ENCODE measurements at places on chromosomes 16 and 17.

- no peak for DNase-seq
Measured at GRCh38 chr16:66670691-66671388, 25.7 kb downstream of the CMTM4 start.

GRCh38 chr16:17359788-17360390 is 110.9 kb downstream of the XYLT1 start:
- DNase-seq, result peak; percentile 85

GRCh38 chr16:75262104-75262799 is 10.8 kb upstream of the BCAR1 start:
- no peak for DNase-seq

- no peak for DNase-seq
Measured at GRCh38 chr17:14331982-14332298, 31.1 kb downstream of the HS3ST3B1 start.

GRCh38 chr16:67397812-67398545 is 4.7 kb upstream of the TPPP3 start:
- no peak for DNase-seq

DNA sequence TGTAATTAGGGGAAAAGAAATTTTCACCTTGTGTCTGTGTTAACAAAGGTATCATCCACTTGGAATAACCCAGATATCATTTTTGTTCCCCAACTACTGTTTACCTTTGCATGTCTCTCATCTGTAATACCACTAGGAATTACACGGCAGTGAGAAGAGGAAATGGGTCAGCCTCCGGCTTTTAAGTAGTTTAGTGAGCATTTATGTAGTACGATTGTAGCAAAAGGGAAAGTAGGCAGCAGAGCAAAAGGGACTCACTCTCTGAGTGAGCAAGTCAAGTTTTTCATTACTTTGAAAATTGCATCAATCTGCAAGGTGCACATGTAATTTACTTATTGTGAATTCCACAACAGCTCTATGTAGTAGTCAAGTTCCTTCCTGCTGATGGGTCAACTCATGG is 11.2 kb downstream of the PHF12 start:
- no peak for DNase-seq

- DNase-seq, result peak; percentile 40
Measured at GRCh38 chr17:2101448-2102257, 46.8 kb downstream of the HIC1 start.

DNA sequence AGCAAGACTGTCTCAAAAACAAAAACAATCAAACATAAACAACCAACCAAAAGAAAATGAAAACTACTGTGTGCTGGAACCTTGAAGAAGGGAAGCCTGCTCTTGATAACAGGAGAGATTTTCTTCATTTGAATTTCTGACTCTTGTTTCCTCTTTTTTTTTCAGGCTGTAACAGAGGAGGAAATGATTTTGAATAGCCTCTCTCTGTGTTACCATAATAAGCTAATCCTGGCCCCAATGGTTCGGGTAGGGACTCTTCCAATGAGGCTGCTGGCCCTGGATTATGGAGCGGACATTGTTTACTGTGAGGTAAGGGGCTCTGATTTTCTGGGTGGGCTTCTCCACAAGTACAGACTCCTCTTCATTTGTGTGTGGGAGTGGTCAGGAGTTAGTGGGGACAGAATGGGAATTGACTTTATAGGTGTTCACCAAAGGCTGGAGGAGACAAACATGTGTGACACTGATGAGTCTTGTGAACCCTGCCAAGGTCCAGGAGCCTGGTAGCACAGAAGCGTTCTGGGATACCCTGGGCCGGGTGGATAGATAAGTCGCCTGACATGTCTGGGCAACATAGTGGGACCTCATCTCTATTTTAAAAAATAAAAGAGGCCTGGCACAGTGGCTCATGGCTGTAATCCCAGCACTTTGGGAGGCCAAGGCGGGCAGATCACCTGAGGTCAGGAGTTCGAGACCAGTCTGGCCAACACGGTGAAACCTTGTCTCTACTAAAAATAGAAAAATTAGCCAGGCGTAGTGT is 14.9 kb downstream of the DUS2 start:
- DNase-seq, result no peak

DNA sequence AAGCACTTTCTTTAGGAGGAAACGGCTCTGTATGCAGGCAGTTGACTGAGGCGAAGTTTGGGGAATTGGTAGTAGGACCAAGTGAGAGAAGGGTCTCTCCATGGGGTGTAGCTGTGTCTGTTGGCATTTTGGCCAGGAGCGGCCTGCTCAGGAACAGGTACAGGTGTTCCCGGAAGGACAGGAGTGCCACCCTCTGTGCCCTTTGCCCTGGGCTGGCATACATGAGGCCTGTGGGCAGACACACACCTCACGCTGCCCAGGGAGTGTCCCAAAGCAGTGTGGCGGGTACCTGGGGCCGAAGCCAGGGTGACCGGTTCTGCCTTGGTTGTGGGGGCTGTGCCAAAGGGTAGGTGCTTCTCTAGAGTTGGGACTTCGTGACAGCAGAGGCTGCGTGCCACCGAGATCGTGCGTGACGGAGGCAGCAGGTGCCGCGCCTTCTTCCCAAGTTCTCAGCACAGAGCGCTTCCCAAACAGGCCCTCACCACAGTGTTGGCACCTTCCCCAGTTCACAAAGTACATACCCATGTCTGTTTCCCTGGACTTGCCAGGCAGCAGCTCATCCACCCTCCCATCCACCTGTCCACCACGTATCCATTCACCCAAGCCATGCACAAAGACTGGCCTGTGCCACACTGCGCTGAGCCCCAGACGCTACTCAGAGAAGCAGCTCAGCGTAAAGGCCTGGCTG is 19.9 kb upstream of the TCF25 start:
- no peak for DNase-seq

DNA sequence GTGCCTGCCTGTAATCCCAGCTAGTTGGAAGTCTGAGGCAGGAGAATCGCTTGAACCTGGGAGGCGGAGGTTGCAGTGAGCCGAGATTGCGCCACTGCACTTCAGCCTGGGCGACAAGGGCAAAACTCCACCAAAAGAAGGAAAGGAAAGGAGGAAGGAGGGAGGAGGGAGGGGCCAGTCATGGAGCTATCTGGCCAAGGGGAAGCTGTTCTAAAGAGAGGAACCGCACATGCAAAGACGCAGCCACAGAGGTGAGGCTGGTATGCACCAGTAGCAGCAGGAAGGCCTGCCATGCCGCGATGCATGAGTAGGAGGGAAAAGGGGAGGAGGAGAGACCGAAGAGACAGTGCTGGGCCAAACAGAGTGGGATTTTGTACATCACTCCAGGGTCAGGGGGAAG is 35.9 kb downstream of the HSBP1 start:
- peak; percentile 32 for DNase-seq

- no peak for DNase-seq
Measured at GRCh38 chr17:37218849-37219248, 156.9 kb upstream of the C17orf78 start.

DNA sequence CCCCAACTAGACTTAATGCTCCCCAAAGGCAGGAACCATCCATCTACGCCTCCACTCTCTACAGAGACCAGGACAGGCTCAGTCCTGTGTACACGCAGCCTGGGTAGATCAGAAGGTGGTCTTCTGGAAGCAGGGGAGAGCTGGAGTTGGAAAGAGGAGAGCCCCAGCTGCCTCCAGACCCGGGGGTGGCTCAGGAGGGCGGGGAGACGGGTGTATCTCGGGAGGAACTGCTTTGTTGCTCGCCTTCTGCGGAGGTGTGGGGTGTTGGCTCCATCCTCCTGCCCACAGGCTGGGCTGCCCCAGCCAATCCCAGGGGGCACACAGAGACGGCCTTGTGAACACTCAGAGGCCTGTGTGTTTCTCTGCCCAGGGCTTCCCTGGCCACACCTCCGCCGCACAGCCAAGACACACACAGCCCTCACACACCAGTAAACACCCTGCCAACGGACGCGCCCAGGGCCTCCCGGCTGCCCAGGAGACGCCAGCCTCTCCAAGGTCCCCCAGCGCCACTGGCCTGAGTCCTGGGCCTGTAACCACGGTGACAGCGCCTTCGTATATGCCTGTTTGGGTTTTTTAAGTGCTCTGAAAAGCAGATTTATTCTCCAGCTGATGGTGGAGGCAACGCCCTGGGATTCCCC is 143.4 kb upstream of the CDC42EP4 start:
- DNase-seq, result no peak

DNA sequence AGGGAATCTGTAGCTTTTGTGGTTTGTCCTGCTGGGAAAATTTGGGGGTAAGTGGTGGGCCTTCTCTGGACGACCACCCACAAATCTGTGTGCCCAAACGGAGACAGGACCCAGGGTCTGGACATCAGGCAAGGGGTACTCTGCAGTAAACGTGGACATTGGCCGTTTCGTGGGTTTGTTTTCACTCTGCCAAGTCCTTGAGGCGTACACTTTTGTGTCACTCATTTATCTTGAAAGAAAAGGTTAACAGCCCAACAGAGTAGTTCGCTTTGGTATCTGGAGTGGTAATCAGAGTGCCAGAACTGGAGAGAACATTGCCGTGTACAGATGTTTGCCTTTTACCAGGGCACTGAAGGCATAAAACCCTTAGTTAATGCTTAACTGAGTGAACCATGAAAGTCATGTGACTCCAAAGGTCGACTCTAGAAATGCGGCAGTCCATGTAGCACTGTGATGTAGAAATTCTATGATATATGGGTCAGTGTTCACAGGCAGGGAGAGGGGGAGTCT is 15.4 kb downstream of the NAA60 start:
- peak; percentile 43 for DNase-seq

DNA sequence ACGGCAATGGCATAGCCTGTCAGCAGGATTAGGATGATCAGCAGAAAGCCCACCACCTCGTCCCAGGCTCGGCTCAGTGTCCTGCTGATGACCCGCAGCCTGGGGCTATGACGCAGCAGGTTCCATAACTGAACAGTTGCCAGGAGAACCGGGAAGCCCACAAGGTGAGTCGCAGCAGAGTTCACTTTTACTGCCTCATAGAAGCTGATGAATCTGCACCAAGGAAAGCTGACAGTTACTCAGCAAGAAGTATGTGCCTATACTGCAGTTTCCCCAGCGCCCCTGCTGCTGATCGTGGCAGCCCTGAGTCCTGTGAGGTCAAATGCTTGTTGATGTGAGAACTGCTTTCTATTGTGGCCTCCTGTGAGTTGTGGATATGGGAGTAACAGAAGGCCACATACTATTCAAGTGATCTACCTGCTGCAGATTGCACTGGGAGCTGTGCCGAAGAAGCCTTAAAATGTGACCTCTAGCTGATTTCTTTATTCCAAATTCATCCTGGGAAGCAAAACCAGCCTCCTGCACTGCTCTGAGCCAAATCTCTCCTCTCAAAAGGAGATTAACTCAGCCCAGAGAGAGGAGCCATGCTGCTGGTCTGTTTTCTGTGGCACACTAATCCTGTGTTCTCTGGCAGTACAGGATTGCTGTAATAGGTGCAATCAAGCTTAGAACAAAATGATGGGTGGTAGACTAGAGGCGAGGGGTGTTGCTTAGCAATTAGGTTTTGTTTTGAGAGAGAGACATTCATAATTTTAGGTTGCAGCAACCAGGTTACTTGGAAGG is 38.8 kb downstream of the IST1 start:
- DNase-seq, result no peak

DNA sequence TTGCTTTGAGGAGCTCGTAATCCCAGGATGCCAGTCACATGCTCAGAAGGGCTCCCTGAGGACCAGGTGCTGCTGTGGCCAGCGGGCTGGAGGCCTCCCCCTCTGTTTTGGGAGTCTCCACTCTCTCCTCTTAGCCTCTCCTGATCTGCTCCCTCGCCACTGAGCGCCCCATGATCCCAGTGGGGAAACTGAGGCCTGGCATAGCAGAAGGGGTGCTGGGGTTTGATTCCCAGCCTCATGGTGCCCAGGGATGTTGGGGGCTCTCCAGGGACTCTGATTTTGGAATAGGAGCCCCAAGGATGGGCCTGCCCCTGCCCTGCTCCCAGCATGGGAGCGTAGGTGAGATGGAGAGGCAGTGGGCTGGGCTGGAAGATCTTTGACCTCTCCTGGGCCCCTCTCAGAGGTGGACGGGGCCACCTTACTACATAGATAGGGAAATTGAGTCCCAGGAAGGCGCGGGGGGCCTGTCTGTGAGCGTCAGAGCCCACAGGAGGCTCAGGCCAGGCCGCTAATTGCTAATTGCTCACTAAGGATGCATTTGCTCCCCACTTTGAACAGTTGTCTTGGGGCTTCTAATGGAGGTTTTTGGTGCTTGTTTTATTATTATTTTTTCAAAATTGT is 525 bp upstream of the ADCY7 start:
- DNase-seq, result no peak

- peak; percentile 50 for DNase-seq
Measured at GRCh38 chr17:8946476-8946875, 19.0 kb downstream of the PIK3R5 start.

- DNase-seq, result no peak
Measured at GRCh38 chr16:23248261-23249194, 53.6 kb upstream of the SCNN1B start.
